NCI-H2029 (cell line): ENCODE measurements at places on chromosomes 2 and 18.

DNA sequence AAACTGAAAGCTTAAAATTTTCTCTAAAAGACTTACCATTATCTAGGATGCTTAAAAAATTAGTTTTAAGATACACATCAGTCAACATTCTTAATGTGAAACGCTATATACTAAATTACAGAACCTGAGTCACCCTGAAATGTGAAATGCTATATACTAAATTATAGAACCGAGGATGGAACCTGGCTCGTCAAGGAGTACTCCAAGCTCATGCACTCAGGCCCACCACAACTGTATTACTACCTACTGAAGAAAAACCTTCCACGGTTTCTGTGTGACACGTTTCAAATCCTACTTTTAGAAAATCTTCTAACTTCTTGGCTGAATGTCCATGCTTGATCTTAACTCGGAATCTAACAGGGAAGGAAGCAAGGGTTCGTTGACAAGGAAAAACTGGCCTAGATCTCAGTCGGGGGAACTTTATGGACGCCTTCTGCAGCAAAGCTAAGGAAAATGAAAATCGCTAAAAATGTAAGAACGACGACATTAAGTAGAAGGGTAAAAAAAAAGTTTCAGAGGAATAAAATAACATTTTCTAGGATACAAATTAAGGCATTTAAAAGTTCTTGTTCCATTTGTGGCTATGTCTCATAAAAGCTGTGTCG, 1.4 kb downstream of the PRKD3 start:
- no peak for DNase-seq

- no peak for DNase-seq
These were observed 7.2 kb downstream of the CHPF start for GRCh38 chr2:219536425-219536824.

GRCh38 chr2:107020392-107020791, 134.4 kb upstream of the ST6GAL2 start:
- DNase-seq, result no peak

DNA sequence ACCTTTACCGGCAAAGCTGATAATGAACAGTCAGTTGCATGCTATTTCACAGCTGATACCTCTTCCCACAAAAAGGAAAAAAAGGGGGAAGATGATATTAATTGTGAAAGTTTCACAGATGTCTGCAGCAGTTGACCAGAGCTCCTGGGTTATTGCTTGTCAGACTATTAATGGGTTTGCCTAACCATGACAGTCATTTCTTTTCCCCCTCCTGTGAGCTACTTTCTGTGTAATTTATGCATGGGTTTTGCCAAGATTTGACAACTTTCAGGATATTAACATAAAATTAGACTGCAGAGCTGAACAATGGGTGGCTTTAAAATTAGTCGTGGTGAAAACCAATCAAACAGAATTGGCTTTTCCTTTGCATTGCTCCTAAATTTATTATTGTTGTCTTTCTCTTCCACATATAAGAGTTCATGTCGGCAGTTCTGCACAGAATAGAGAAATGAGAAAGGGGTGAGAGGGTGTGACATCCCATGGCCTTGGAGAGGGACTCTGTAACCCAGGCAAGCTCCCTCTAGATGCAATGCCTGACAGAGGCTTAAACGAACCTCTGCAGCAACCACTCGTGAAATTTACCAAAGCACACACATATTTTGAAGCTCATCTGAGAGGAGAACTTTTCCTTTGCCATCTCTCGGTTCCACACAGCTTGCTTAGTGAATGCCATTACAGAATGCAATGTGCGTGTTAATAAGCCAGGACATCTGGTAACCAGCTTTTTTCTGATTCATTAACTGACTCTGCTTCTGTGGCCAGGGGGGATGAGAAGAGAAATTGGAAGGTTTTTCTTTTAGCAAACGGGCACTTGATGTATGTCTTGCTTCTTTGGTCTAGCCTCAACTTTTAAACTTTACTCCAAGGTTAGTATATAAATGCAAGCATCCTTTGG, 82.2 kb upstream of the ITGA4 start:
- DNase-seq, result no peak

DNA sequence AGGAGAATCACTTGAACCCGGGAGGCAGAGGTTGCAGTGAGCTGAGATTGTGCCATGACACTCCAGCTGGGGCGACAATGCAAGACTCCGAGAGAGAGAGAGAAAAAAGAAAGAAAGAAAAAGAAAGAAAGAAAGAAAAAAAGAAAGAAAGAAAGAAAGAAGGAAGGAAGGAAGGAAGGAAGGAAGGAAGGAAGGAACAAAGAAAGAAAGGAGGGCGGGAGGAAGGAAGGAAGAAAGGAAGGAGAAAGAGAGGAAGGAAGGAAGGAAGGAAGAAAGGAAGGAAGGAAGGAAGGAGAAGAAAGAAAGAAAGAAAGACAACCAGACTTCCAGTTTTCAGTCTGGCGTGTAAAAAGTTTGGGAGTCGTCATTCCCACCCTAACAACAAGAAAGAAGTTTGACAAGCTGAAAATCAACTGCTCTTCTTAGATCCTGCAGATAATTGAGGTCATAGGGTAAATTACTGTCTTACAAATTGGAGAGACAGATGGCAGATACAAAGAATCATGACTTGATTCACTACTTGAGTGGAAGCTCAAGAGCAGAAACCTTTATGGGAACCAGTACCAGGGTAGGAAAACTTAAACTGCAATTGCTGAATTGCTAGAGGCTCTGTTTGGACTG, 15.1 kb upstream of the CYP27C1 start:
- no peak for DNase-seq

- DNase-seq, result no peak
These were observed 120.0 kb upstream of the EPC2 start for GRCh38 chr2:148524519-148524919.

- no peak for DNase-seq
These were observed 5.4 kb downstream of the LBH start for GRCh38 chr2:30236591-30237238.

DNA sequence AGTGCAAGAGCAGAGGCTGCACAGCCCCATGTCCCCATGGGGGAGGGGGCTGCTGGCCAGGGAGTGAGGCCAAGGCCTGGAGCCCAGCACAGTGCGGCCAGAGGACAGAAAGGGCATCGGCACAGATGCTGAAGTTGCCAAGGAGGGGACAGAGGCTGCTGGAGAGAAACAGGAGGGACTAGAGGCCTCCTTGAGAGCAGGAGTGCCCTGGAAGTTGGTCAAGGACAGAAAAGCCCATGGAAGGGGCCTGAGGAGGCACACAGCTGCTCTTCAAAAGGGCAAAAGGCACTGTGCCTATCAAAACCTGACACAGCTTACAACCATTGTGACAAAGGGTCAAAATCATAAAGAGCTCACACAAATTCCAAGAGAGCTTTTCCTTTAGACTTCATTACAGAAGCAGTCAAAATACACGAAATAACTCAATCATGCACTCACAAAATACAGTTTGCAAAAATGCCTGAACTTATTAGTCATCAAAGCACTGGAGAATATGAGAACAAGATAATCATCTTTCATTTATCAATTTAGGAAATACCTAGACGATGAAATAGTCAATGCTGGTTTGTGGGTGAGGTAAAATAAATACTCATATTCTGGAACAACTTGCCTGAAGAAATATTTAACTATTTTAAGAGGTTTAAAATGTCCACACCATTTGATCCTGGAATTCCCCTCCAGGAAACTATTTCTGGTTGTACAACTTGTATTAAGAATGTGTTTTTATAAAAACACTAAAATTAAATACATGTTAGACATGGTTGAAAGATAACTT, 79.6 kb downstream of the USP40 start:
- no peak for DNase-seq

- DNase-seq, result no peak
These were observed 55.0 kb upstream of the ITM2C start for GRCh38 chr2:230809677-230810251.
